Stimulated activated CD8-positive, alpha-beta memory T cell treated with anti-CD3 and anti-CD28 coated beads, Interleukin-7, amount 100 ng/mL, for 4 hours (primary cell): ENCODE measurements at places on chromosomes 1 and 21.

DNA sequence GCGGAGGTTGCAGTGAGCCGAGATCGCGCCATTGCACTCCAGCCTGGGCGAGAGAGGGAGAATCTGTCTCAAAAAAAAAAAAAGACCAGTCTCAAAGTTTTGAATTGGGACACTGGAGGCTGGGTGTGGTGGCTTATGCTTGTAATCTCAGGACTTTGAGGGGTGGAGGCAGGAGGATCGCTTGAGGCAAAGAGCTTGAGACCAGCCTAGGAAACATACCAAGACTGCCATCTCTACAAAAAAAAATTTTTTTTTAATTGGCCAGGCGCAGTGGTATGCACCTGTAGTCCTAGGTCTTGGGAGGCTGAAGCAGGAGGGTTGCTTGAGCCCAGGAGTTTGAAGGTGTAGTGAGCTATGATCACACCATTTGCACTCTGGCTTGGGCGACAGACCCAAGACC is 3.9 kb downstream of the ZBTB8B start:
- no peak for DNase-seq

- no peak for DNase-seq
Measured at GRCh38 chr1:57898531-57898930, 474.7 kb upstream of the DAB1 start.

DNA sequence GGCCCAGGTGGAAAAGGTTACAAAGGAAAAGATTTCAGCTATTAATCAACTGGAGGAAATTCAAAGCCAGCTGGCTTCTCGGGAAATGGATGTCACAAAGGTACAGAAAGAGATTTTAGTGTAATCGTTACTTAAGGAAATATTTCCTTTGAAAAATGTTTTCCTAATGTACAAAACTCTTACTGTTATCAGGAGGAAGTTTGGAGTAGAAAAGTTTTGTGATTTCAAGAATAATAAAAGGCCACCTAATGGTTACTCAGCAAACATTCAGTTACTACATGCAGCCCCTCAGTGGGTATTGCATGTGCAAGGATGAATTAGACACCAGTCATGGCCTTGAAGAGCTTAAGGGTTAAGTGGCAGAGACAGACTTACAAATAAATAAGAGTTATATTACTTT is 85.2 kb downstream of the SDCCAG8 start:
- no peak for DNase-seq

GRCh38 chr1:27166351-27166802 is 11.5 kb upstream of the SLC9A1 start:
- DNase-seq: no peak
